ENCODE measurements at places on chromosomes 7 and 10.
A peak's percentile ranks its signal among the peaks of the same experiment; 100 is the strongest.

GRCh38 chr10:119199231-119199992 lies 8.0 kb upstream of the GRK5 start:
- peak; percentile 23 for DNase-seq

DNA sequence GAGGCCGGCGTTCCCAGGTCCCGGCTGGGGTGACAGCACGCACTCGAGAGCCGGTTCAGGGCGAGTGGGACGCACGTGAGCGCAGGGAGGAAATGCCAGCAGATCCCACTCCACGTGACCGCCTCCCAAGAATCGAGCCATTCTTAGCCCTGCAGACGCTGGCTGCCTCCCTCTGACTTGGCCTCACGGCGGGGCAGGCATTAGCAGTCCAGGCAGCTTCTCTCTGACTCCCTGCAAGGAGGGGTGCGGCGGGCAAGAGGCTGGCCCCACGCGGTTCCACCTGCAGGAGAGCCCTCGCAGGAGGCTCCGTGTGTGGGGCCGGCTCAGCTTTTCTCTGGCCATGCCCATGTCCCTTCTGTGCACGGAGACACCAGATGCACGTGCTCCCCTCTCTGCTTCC lies 10.1 kb downstream of the GPR146 start:
- peak; percentile 24 for DNase-seq

GRCh38 chr10:114064151-114065048 lies 20.7 kb downstream of the ADRB1 start:
- DNase-seq, result no peak

DNA sequence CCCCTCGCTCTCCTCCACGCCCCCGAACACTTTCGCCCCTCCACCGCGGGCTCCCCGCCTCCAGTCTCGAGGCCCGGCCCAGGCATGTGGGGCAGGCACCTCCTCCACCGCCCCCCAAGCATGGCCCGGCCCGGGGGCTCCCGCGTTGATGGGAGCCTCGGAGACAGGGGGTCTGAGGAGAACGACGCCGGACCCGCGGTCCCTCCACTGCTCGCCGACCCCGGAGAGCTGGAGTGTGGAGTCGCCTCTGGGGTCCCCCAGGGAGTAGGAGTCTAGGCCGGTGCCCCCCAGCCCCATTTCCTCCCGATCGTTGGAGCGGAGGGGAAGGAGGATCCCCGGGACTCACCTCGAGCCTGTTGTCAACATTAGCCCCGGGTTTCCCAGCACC lies 206 bp downstream of the UPF2 start:
- no peak for DNase-seq

DNA sequence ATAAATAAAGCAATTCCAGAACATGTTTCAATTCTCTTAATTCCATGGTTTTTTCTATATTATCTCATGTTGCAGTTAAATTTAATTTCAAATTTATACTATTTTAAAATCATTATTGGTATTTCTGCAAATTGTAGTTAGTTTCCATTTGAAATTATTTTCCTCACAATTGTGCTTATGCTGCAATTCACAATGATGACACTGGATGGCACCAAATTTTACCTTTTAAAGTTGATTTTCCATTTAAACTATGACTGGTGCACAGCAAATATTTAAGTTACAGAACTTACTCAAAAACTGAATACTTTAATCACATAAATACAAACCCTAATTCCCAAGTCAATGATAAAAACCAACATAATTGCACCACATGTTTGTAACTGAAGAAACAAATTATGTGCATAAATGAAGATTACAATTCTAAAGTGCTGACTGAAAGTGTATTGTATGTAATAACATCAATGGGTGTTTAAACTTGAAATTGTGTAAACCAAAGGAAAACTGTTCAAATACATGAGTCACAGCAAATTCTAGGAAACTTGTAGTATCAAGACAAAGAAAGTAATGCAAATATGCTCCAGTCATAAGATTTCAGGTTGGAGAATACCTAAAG lies 75.3 kb upstream of the AASS start:
- DNase-seq, result no peak

DNA sequence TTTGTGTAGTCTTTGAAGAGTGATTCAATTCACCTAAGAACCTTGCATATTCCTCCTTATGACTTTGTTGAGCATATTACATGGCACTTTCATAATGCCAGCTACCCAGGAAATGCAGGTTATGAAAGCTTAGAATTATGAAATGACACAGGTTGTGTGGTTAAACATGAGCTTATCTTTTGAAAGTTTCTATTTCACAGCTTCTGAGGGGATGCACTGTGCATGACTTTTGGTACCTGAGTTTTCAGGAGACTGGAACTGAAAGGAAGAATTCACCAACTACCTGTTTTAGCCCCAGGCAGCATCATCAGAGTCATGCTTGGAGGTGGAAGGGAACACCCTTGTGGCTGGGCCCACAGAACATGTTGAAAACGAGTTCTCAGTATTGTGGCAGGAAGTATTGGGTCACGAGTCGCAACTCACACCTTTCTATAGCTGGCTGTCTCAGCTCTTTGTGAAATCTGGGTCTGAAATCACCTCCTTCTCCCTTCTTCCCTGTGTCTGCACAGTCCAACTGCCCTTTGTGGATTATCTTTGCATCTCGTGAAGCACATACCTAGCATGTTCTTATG lies 228.2 kb downstream of the PTEN start:
- no peak for DNase-seq

GRCh38 chr7:152430854-152431253 lies 4.9 kb downstream of the KMT2C start:
- no peak for DNase-seq

GRCh38 chr7:54729107-54729506 lies 29.9 kb downstream of the SEC61G start:
- DNase-seq, result no peak

DNA sequence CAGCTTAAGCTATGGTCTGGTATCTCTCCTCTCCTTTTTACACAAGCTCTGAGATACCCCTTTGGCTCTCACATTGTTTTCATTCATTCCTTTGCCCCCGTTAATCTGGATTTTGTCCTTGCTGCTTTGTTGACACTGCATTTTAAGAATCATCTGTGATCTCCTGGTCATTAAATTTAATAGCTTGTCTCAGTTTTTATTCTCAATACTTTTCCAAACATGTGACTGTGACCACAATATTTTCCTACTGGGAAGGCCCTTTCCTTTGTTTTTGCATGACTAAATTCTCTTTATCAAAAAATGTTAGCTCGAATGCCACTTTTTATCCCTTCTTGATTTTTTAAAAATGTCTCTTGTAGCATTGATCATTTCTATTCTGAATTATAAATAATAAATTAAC lies 171.2 kb downstream of the SUGCT start:
- no peak for DNase-seq

DNA sequence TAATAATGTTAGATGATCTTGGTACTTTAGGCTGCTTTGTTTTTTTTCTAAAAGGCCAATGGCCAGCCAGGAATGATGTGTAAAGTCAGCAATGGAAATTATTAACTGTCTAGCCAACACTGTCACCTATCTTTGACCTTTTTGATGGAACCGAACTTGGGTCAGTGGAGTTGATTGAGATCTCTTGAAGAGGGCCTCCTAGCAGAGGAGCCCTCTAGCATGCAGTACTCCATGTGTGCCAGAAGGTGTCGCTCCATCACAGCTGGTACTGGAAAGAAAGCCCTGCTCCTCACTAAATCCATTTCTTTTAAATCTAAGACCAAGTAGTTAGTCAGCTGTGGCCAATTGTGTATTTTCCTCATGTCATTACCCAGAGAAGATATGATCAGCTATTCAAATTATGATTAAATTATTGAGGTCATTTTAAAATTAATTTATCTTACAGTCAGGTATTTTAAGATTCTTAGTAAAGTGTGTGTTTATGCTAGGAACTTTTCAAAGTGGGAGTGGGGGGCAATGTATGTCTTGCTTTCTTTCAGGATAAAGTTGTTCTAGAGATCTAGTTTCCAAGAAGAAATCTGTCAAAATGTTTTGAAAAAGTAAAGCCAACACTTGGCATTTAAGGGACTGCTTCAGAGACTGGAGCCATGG lies 33.1 kb upstream of the CROT start:
- DNase-seq, result no peak

DNA sequence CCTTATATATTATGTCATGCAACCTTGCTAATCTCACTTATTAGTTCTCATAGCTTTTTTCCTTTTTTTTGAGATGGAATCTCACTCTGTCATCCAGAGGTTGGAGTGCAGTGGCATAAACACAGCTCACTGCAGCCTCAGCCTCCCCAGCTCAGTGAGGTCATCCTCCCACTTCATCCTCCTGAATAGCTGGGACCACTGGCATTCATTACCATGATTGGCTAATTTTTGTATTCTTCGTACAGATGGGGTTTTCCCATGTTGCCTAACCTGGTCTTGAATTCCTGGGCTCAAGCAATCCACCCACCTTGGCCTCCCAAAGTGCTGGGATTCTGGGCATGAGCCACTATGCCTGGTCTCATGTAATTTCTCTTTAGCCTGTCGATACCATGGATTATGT lies 89.1 kb upstream of the TRIM24 start:
- DNase-seq, result no peak

DNA sequence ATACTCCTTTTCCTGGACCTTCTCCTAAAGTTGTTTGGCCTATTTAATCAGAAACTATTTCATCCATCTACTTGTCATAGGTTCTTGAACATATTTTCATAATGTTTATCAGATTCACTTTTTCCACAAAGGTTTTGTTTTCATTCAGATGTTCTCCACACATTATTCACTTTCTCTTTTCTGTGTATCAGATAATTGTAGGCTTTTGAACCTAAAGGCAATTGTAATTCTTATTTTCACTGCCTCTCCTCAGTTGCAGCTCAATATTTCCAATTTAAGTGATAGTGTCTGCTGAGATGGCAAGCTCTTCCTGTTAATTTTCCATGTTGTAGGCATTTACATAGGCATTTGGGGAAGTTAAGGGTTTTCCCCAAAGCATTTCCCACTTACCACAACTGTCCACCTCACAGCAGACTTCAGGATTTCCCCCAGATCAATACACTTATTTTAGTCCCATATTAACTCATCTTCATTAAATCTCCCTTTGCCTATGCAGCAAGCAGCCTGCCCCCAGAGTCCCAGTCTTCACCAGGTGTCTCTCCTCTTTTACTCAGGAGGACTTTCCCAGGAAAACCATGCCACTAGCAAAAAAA lies 12.3 kb upstream of the IKZF1 start:
- no peak for DNase-seq

GRCh38 chr7:117034851-117035464 lies 81.7 kb downstream of the ST7 start:
- DNase-seq, result no peak

- DNase-seq, result no peak
Measured at GRCh38 chr10:113752553-113752952, 1.1 kb downstream of the PLEKHS1 start.

DNA sequence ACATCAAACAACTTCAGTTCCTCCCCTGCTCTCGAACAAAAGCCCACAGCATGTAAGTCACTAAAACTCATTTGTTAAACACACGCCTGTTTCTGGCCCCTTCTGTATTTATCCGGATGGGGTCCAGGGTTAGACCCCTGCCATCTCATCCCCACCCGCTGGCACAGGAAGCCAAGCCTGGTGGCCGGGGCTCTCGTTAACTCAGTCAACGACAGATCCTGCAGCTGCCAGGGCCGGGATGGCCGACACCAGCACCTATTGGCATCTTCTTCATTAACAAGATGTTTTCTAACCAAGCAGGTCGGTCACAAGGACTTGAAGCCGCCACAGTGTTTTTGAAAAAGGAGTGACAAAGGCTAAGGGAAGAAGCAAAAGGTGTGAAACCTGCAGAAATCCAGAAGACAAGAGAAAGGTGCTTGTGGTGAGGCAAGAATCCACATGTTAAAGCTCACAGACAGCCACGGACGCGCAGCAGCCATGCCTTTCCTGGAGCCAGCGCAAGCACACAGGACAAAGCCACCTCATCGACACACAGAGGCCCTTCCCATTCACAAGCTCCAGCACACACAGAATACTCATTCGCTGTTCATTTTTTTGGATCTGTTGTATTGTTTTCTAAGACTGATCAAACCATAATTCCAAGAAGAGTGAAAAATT lies 202.7 kb downstream of the DIP2C start:
- DNase-seq, result no peak

DNA sequence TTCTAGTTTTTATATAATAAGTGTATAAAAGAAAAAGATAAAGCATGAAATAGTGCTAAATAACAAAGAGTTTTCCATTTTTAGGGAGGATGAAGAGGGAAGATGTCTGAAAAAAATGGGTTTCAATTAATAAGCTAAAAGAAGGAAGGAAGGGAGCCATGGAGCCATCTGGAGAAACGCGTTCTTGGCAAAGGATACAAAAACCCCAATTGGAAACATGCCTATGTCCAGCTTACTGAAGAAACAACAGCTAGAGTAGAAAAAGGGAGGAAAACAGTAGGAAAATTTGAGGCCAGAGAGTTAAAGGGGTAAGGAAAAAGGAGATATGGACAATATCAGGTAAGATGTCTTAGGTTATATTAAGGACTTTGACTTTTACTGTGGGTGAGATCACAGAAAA lies 416.2 kb upstream of the GHITM start:
- no peak for DNase-seq

DNA sequence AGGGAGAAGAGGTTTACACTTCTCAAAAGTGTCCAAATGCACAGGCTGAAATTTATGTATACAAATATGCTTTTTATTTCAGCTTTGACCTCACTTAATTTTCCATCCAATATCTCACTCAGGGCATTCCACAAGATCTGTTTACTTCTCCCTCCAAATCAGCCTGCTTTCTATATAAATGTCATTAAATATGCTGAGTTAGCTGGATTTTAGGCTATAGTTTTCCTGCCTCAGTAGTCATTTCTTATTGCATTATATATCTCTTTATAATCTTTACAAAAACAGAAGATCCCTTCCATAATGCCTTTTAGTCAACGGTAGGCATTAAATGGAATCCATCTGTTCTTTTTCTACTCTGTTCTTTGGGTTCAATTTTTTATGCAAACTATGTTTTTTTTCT lies 71.7 kb upstream of the KCND2 start:
- DNase-seq, result no peak

- DNase-seq, result no peak
Measured at GRCh38 chr10:44994752-44995530, 5.8 kb upstream of the ZNF22 start.

GRCh38 chr7:33941418-33941817 lies 36.1 kb downstream of the BMPER start:
- no peak for DNase-seq

DNA sequence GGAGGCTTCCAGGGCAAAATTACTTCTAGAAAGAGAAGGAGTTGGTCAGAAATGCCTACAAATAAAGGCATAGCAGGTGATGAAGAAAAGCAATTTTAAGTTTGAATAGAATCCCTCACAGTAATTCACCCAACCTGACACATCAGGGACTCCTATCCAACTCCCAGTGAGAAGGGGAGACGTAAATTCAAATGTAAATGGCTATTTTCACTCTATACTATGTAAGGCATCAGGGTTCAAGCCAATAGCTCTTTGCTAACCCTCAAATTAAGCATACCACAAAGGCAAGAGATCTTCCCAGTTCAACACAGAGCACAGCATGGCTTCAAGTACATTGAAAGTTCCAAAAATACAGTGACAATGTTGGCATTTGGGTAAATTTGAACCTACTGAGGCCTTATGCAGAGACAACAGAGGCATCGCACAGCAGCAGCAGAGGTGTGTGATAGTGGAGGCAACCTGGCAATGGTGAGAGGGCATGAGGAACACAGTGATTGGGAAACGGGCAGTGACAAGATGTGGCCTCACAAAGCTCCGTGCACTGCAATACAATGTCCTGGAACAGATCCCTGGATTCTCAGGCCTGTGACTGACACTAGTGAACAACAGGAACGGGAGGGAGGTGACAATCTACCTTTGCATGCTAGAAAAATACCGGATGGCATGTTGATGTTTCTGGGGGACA lies 95.7 kb downstream of the VSTM2A start:
- no peak for DNase-seq
